ENCODE measurements at places on chromosomes 2 and 18.

GRCh38 chr2:61266632-61267505 is 104.9 kb downstream of the C2orf74 start:
- DNase-seq = no peak

- no peak for DNase-seq
Observed at GRCh38 chr2:181861379-181861778, 30.2 kb upstream of the ITPRID2 start.

- no peak for DNase-seq
Observed at GRCh38 chr18:46939337-46939963, 22.0 kb downstream of the KATNAL2 start.

GRCh38 chr2:160110674-160111239 is 48.3 kb upstream of the PLA2R1 start:
- no peak for DNase-seq

Measured in NK-92 treated with Interleukin-12 subunit alpha and Interleukin-12 subunit beta, amount 100 ng/mL, for 24 hours (cell line).